Umbilical cord (tissue), 2 donors: ENCODE measurements at places on chromosomes 13 and 19.

DNA sequence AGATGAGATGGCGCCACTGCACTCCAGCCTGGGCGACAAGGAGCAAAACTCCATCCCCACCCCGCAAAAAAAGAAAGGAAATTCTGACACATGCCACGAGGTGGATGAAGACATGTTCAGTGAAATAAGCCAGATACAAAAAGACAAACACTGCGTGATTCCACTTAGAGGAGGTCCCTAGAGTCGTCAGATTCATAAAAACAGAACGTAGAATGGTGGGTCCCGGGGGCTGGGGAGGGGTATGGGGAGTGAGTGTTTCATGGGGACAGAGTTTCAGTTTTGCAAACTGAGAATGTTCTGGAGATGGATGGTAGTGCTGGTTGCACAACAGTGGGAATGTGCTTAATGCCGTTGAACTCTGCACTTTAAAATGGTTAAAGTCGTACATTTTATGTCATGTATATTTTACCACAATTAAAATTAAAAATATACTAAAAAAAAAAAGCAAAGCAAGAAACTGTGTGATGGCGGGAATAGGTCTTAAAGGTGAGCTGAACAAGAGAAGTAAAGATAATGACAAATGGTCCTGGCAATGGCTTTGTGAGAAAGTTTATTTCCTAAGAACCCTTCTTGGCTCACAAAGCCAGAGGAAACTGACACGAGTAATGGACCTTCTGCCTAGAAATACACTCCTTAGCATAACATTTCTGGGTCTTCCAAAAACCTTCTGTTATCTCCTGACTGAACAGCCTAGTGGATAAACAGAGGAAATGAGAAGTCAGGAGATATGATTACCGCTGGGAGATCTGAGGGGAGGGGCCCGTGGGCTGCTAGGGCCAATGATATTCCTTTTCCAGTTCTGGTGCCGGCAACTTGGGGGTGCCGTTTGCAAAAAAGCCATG is 4.2 kb upstream of the SPC24 start:
- DNase-seq: peak; percentile 46

DNA sequence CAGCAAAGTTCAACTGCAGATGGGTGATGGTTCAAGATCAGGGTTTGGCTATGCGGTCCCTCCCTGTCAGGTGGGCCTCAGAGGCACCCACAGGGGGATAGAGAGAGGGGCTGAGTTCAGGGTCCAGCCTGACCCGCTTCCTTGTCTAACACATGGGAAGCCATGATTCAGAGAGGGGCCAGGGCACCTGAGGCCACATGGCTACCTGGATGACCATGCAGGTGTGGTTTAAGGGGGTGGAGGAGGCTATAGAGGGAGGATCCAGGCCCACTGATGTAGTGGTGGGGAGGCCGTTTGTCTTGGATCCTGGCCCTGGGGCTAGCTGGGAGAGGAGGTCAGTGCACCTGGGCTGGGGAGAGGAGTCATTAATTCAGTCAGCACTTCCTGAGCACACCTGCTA is 56.7 kb downstream of the ZNF536 start:
- no peak for DNase-seq

- DNase-seq: peak; percentile 17
These were observed 42.9 kb upstream of the RAP2A start for GRCh38 chr13:97390941-97391600.

- DNase-seq: no peak
These were observed 3.3 kb upstream of the LILRA2 start for GRCh38 chr19:54570316-54570715.

DNA sequence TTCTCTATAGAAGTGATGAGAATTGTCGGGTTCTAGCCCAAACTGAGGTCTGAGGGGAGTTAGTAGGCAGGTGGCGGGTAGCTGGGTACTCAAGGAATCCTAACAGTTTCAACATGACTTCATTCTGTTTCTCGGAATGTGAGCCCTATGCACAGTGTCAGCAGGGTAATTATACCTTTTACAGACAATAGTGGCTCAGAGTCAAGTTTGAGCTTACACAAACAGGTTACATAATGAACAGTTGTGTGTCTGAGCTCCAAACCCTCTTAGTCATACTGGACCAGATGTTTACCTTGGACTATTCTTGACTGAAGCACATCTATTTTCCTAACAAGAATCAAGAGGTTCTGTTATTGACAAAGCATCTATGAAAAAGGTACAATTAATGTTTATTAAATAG is 1066.7 kb upstream of the PCDH20 start:
- no peak for DNase-seq

GRCh38 chr19:47190167-47190727 is 40.8 kb downstream of the BBC3 start:
- peak; percentile 76 for DNase-seq
